ENCODE measurements at places on chromosomes 1 and 21.

DNA sequence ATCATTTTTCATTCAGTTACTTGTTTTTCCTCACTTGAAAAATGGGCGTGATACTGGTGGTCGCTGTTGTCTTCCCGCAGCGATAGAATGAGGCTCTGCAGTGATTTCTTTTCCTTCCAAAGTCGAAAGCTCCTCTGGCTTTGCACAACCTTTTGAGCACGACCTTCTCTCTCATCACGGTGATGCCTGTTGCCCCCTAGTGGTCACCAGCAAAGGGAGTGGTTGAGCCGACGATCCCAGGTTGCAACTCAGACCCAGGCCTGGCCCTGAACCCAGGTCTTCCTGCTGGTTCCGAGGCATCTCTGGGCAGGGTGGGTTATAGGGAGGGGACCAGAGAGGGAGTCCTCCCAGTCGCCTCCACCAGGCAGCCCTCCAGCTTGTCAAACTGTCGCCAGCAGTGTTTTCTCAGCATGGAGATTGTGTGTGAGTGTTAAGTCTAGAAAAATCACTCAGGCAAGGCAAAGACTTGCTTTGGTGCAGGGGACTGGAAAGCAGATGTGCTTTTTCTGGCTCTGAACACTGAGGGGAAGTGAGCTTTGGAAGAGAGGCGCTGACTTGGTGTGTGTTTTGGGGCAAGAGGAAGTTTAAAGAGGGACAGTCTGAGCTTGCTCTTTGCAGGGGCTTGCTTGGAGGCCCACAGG is 285.3 kb downstream of the CAMTA1 start:
- DNase-seq: no peak

DNA sequence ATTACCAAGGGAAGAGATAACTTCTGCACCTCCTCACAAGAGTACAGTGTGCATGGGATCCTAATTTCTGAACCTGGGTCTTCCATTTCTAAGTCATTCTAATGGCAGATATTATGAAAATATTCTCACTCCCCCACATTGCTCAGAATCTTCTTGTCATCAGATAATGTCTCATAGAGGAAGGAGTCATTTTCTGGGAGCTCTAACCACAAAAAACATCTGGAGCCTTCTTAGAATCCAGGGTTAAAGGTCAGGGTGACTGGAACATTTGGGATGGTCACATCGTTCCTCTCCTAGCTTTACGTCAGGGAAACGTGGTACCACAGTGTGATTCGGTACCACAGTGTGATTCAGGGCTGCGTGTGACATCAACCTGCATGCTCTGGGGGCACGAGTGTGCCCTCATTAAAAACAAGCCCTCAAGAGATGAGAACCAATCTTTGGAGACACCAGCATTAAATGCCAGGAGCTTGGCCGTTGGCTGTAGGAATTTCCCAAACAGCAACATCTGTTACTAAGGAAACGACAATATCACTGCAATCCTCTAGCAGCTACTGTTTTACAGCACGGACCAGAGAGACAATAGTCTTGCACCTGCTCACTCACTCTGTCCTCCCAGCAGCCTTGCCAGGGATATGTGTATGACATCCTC is 179.1 kb downstream of the PSMG1 start:
- DNase-seq: no peak

DNA sequence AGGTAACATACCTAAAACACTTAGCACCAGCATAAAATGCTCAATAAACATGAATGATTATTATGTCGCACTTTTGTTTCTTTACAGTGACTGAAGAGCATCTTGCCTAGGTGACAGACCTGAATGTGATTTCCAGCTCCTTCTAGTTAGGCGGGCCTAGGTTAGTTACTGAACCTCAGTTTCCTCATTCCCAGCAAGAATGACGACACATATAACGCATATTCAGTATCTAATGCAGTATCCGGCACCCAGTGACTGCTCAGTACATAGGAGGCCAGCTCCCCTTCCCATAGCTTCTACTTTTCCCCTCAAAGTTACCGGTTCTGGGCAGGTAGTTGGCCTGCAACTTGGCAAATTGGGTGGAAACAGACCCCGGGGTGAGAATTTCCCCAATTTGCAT is 763 bp downstream of the AUNIP start:
- DNase-seq: no peak

GRCh38 chr1:87720561-87720960 is 391.9 kb downstream of the LMO4 start:
- DNase-seq: no peak

GRCh38 chr1:114668373-114668772 is 1.5 kb downstream of the DENND2C start:
- DNase-seq: no peak

GRCh38 chr1:36217670-36218069 is 6.6 kb upstream of the THRAP3 start:
- DNase-seq: no peak

GRCh38 chr1:190679983-190680382 is 202.3 kb upstream of the BRINP3 start:
- no peak for DNase-seq

- DNase-seq: no peak
These were observed 18.6 kb upstream of the BCL10 start for GRCh38 chr1:85295006-85295431.

DNA sequence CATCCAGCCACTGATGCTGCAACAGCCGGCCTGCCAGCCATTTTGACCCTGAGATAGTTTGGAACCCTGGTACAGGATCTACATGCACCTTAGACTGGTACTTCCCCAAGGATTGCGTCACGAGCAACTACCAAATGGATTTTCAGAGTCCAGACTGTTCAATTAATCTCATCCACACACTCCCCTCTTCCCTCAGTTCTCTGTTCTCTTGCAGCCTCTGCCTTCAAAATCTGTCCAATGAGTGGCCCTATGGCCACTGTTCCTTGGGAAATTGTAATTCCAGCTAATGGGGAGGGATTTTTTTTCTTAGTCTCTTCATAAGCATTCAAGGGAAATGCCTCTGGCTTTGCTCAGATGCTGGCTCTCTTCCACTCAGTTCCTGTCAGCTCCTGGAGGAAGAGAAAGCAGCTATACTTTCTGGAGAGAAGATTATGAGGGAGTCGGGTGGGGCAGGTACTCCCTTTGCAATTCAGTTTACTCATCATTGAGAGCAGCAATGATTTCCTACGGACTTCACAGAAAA is 19.8 kb upstream of the UAP1 start:
- DNase-seq: peak; percentile 75

- DNase-seq: peak; percentile 64
These were observed 45.1 kb upstream of the ACTRT2 start for GRCh38 chr1:2976180-2976562.

DNA sequence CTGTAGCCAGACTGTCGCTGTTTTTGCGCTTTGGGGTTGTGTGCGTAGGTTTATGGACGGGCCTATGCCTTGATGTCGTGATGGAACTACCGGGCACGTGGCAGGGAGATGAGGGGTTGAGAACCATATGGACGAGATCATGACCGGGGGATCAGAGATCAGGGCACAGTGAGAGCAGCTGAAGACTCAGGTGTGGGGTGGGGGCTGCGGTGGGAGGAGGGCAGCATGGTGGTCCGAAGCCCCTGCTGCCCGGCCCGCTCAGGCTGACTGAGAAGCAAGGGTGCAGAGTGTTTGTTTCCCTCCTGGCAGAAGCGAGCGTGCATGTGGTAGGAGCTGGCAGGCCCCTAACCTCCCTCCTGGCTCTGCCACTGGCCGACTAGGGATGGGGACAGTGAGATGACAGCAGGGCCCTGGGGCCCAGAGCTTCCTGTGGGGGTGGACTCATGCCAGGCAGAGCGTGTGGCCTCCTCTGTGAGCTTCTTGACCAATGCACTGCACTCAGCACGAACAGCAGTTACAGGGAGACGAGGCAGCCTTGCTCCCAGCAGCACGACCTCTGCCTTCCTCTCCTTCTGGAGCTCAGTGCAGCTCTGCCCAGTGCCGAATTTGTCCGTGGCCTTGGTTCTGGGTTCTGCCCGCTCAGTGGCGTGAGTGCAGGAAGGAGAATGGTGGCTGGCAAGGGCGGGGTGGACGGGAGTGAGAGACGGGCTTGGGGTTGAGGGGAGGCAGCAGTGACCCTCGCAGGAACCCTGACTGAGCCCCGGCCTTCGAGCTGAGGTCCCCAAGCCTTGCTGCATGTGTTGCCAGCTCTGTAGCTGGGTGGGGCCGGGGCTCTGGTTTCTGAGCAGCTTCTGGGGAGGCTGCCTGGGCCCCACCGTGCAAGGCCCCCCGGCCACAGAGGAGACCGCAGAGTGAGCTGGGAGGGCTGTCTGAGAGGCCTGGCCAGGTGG is 22.2 kb upstream of the LRRC3 start:
- DNase-seq: peak; percentile 66

GRCh38 chr1:216843409-216843808 is 120.2 kb upstream of the ESRRG start:
- DNase-seq: no peak

GRCh38 chr1:24327891-24328290 is 8.7 kb downstream of the GRHL3 start:
- DNase-seq: no peak

GRCh38 chr1:201888282-201889089 is at the start of gene SHISA4:
Gene SHISA4, plus strand, starts transcription at chr1:201888898. Its CDS starts 97 bp downstream, at chr1:201888995.
- DNase-seq: peak; percentile 93

- no peak for DNase-seq
These were observed 59.5 kb upstream of the KCNA3 start for GRCh38 chr1:110734133-110734680.

- peak; percentile 97 for DNase-seq
These were observed 141.1 kb downstream of the TOMM20 start for GRCh38 chr1:234987415-234988154.

- no peak for DNase-seq
These were observed 52.6 kb downstream of the ABCA4 start for GRCh38 chr1:94068096-94068998.

DNA sequence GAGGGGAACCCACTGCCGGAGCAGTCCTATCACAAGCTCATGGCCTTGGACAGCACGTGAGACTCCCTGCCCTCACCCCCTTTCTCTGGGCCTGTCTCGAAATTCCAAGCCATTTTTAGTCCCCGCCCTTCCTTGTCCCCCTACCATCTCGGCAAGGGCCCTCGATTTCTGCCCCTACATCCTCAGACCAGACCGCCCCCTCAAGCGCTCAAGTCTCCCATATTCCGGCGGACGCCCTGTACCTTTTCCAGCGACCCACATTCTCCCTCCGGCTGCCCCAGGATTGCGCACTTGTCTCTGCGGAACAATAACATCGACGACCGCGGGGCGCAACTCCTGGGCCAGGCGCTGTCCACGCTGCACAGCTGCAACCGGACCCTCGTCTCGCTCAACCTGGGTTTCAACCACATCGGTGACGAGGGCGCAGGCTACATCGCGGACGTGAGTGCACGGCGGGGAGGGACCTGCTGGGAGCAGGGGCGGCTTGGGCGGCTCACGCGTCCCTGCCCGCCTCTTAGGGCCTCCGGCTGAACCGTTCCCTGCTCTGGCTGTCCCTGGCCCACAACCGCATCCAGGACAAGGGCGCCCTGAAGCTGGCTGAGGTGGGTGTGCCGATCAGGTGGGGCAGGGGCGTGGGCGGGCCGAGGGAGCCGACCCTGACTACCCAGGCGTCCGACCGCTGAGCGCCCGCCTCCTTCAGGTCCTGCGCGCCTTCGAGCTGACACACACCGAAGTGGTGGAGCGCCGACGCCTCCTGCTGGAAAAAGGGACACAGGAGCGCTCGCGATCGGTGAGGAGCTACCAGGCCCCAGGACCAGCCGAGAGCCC is 7.0 kb downstream of the LRRC71 start:
- no peak for DNase-seq

GRCh38 chr1:101026430-101026788 is 825 bp upstream of the DPH5 start:
- DNase-seq: no peak

GRCh38 chr1:3074297-3074741 is 5.3 kb downstream of the PRDM16 start:
- no peak for DNase-seq

DNA sequence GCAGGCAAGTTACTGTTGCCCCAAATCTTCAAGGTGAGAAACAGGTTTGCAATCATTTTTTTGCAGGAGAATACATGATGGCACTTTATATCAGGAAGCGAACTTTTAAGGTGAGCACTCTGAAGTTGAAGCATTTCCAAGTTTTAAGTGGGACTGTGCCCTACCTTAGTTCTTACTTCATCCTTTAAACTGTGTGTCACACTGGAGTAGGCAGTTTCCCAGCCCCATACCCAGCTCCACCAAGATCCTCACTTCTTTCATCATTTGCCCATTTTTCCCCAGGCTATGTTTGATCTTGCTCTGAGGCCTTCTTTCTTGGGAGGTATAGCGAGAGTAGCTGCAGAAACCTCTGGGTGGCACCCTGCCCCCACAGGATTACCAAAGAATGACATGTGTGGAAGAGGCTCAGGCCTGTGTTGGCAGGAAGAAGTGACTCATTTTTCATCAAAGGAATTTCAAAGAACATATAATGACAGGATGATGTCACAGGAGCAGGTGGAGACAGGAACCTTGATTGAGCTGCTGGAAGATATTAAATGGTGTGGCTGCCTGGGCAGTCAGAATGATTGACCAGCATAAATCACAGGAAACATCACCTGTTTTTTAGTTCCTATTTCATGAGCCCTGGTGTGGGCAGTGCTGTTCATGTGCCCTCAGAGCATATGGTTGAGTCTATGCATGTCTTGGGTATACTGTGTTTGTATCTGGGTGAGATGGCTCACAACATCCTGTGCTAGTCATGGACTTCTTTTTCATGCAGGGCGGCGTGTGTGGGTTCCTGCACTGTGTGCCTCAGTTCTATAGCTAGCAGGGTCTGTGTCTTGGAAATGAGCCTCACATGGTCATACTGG is 20.8 kb upstream of the MACF1 start:
- DNase-seq: no peak

GRCh38 chr1:1075148-1075935 is 1.2 kb upstream of the RNF223 start:
- DNase-seq: no peak

DNA sequence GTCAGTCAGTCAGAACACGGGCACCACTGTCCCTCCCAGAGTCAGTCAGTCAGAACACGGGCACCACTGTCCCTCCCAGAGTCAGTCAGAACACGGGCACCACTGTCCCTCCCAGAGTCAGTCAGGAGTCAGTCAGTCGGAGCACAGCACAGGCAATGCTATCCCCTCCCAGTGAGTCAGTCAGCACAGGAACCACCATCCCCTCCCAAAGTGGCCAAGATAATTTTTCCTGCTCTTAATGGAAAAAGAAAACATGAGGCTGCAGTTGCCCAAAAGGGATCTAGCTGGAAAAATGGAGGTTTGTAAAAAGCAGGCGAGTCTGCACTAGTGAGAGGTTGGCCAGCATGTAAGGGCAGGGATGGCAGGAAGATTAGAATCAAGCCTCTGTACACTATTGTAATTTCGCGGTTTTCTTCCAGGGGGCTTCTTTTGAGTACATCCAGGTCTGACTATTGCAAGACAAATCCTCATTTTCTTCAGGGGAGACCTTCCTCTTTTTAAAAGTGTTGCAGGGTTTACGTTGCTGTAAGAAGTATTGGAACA is 213.8 kb downstream of the SIPA1L2 start:
- no peak for DNase-seq

GRCh38 chr1:209038735-209039134 is 544.8 kb upstream of the CAMK1G start:
- DNase-seq: no peak

GRCh38 chr1:174920093-174920492 is 79.7 kb upstream of the CACYBP start:
- DNase-seq: no peak
